Fibroblast of the conjunctiva (primary cell): ENCODE measurements at places on chromosomes 6 and 20.

- DNase-seq, result no peak
Measured at GRCh38 chr6:113505084-113505699, 352.0 kb upstream of the MARCKS start.

DNA sequence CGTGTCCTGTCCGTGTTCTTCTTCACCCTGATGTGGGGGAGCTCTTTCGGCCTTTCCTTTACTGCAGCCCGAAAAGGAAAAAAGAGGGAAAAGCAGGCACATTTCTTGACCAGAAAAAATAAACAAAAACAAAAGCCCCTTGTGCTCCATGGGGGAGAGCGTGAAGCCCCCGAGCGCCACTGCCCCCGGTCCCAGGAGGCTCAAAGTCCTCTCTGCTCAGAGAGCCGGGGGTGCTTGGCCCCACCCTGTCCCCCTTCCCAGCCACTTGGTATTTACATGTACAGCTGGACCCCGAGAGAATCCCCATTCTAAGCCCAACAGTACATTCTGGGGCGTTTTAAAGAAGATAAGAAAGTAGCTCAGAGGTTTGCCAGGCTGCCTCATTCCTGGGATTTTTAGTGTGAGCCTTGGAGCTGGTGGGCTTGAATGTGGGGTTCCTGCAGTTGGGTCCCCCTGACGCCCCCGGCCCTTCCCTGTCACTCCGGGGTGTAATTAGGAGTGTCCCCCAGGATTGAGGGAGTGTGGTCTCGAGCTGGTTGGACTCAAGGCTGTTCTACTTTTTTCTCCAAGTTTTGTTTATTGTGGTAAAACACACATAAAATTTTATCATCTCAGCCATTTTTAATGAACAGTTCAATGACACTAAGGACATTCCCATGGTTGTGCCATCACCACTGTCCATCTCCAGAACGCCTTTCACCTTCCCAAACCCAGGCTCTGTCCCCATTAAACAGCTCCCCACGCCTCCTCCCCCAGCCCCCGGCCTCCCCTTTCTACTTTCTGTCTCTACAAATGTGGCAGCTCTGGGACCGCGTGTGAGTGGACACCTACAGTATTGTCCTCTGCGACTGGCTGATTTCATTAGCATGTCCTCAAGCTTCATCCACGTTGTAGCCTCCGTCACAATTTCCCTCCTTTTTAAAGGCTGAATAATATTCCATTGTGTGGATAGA lies 55.7 kb upstream of the BHLHE23 start:
- no peak for DNase-seq

GRCh38 chr6:30042476-30042875 lies 18.6 kb upstream of the POLR1H start:
- DNase-seq, result no peak

DNA sequence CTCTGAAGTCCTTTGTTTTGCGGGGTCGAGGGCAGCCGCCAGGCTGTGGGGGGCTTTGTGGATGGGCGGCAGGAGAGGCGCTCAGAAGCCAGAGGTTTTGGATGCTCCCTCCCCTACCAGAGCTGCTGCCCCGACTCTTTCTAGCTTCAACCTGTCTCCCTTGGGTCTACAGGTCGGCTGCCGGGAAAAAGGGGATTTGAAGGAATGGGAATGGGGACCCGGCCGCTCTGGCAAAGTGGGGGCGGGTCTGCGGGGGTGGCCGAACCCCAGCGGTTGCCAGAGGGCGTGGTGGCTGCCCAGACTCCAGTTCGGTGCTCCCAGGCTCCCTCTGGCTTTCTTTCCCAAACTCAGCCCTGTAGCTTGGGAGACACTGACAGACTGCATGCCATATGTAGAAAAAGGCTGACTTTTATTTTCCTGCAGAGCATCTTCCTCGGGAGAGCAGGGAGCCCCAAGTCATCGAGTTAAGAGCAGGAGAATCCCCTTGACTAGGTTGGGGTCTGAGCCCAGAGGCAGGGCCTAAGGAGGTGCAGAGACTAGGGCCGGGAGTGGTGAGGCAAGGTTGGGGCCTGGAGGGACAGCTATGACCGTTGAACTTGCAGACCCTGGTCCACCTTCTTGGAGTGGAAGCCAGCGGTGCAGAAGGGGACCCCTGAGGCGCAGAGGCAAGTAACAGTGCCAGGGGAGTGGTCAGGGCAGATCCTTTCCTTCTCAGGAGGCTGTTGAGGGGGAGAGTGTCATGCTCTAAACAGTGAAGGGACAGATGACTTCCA lies 1.4 kb upstream of the PPP1R18 start:
- DNase-seq, result no peak

DNA sequence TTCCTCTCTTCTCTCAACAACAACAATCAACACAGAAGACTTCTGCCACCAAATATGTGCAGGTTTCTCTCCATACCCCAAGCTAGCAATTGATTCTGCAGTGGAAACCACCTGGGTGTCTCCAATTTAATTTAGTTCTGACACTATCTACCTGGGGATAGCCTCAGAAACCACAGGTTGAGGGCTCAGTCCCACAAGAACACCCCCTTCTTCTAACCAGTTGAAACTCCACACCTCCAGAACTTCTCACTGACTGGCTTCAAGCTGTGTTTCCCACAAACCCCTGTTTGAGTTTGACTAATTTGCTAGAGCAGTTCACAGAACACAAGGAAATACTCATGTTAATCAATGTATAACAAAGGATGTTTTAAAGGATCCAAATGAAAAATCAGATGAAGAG lies 52.5 kb upstream of the SPTLC3 start:
- DNase-seq, result no peak
